ENCODE measurements at places on chromosomes 2 and 18.

- DNase-seq, result no peak
These were observed 447.1 kb upstream of the CNTNAP5 start for GRCh38 chr2:123578016-123578415.

DNA sequence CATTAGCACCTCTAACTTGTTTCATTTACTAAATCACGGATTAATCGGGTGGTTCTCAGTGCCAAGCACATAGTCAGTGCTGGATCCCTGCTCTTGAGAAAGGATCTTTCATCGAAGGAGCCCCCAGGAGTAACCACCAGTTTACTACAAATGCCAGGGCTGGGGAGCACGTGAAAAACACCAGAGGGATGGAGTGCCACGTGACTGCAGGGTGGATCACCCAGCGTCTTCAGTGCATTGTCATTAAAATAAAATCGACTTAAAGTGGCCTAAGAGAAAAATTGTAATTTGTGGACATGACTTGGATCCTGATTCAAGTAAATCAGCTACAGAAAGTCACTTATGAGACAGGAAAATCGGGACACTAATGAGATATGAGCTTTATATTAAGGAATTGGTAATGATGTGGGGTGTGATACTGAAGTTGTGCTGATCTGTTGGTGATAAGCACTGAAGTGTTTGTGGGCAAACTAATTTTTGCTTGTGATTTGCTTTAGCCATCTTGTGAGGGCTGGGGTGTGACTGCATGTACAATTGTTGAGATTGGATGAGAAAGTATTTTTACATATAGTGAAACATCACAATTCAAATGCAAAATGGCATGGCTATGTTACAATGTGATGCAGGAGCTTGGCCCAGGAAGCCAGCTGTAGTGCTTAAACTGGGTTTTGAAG is 63.8 kb downstream of the NCK2 start:
- DNase-seq, result no peak

DNA sequence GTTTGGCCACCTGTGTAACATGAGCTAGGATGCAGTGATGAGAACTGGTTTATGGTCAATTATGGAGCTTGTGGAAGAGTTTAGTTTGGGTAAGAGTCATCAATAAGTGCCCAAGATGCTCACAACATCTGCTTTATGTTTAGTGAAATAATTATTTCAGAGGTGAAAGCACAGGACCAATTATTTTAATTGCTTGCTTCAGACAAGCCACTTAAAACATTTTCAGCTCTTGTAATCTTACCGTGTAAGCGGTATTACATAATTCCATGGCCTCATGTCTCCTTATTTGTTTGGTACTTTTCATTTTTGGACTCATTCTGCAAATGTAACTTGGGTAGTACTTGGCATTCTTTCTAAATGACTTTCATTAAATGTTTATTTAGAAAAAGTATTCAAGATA is 5.4 kb downstream of the B3GNT2 start:
- no peak for DNase-seq

- no peak for DNase-seq
These were observed 16.3 kb downstream of the FECH start for GRCh38 chr18:57570162-57570561.

- no peak for DNase-seq
These were observed 438.7 kb upstream of the SALL3 start for GRCh38 chr18:78540636-78541529.

- no peak for DNase-seq
These were observed 1.2 kb upstream of the RAB12 start for GRCh38 chr18:8607776-8608742.

Measured in smooth muscle cell of the brain vasculature (primary cell).